ENCODE measurements at places on chromosomes 1 and 21. TPM values are rescaled to one million over a fixed set of nuclear protein-coding genes. Genes with fewer than 3 reads are reported as not detected.

Gene LCE3E
- not detected for total RNA-seq

Gene HAPLN2
- total RNA-seq: 0.14 TPM

Gene DTL
- total RNA-seq: 26.7 TPM

Gene CSDE1
- 135 TPM for total RNA-seq

Gene LGR6
- total RNA-seq: 0.74 TPM

Gene RBP7
- total RNA-seq: 6.3 TPM

Gene C1orf167
- total RNA-seq: not detected

Gene TMEM61
- 0.35 TPM for total RNA-seq

Gene ITLN2
- total RNA-seq: not detected

Gene IFI44
- total RNA-seq: 0.25 TPM

Gene C8B
- not detected for total RNA-seq

Gene SFN
- total RNA-seq: 623 TPM

Data from A549 treated with RU486 at 1 μM for 4 hours (cell line).